ENCODE measurements at places on chromosomes 4 and X.

DNA sequence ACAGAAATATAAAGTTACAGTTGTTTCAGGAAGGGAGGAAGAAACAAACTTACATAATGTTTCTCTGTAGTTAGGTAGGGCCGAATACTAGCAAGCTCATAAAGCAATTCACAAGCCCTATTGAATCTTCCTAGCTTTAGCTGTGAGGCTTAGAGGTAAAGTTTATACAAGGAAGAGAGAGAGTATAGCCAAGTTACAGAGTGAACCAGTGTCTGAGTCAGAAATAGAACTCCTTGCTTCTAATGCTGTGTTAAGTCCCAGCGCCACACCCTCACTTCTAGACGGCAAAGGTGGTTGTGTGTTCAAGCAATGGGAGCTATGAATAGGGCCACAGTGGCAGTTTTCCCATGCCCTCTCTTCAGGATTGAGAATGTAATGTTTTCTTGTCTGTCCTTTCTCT is 6.1 kb downstream of the LPAR4 start:
- no peak for DNase-seq

- no peak for DNase-seq
Measured at GRCh38 chr4:120754590-120754989, 167.9 kb downstream of the PRDM5 start.

DNA sequence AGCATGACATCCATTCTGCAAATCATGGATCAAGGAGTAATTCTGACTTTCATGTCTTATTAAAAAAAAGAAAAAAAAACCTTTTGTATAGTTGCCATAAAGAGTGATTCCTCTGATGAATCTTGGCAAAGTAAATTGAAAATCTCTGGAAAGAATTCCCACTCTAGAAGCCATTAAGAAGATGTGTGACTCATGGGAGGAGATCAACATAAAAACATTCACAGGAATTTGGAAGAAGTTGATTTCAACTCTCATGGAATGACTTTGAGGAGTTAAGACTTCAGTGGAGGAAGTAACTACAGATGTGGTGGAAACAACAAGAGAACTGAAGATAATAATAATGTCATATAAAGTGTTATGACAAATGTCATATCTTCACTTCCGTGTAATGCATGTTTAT is 204.2 kb downstream of the PABPC4L start:
- no peak for DNase-seq

- no peak for DNase-seq
Measured at GRCh38 chr4:125323654-125324053, 8.9 kb downstream of the FAT4 start.

Measured in NCI-H82 (cell line).